ENCODE measurements at places on chromosomes 13 and 19. TPM values are rescaled to one million over a fixed set of nuclear protein-coding genes. Genes with fewer than 3 reads are reported as not detected.

GRIK5 gene
- total RNA-seq = 0.66 TPM

PKN1 gene
- total RNA-seq = 245 TPM

ZNF264 gene
- total RNA-seq = 36.5 TPM

ZNF878 gene
- total RNA-seq = not detected

IGFL2 gene
- not detected for total RNA-seq

SBK3 gene
- not detected for total RNA-seq

ACER1 gene
- total RNA-seq = not detected

ZNF112 gene
- total RNA-seq = 9.6 TPM

Data from smooth muscle cell of trachea (primary cell).